Liver (tissue), 10 donors: ENCODE measurements at places on chromosomes 13 and 19. TPM values are rescaled to one million over a fixed set of nuclear protein-coding genes. Genes with fewer than 3 reads are reported as not detected.

The HOMER3 gene
- polyA plus RNA-seq: 0.18 TPM

The DKKL1 gene
- polyA plus RNA-seq: 0.16 TPM

The APOE gene
- polyA plus RNA-seq: 3,935 TPM

GRCh38 chr19:7923295-7924191, 2.4 kb downstream of the CTXN1 start:
- H3K27me3 ChIP-seq: no peaks in the 10 kb centered on the region
- H3K4me3 ChIP-seq: no peak overlapping the region
- peaks cover 21% of the 10 kb centered on the region for H3K4me1 ChIP-seq
- DNase-seq: no peak
- peaks cover 10% of the 10 kb centered on the region for H3K36me3 ChIP-seq
- no peak overlapping the region for H3K27ac ChIP-seq

DNA sequence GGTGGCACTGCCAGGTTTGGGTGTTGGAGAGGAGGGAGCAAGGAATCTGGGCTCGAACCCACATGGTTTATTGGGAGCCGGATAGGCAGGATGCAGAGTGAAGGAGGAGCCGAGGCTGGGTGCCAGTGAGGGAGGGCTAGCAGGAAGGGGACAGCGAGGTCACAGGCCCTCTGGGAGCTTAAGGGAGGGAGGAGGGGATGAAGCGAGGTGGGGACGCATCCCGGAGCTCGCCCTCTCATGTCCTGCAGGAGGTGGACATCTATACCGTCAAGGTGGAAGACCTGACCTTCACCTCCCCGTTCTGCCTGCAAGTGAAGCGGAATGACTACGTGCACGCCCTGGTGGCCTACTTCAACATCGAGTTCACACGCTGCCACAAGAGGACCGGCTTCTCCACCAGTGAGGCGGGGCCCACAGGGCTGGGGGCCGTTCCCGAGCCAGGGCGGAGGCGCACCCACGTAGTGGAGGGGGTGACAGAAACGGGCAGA, 3.5 kb upstream of the ADM5 start:
- H3K4me1 ChIP-seq: peaks cover 13% of the 10 kb centered on the region
- H3K27me3 ChIP-seq: no peaks in the 10 kb centered on the region

GRCh38 chr13:99053636-99054233, 75.9 kb upstream of the DOCK9 start:
- DNase-seq: peak; percentile 80
- H3K4me3 ChIP-seq: no peak overlapping the region
- no peak overlapping the region for H3K27ac ChIP-seq
- no peaks in the 10 kb centered on the region for H3K27me3 ChIP-seq

DNA sequence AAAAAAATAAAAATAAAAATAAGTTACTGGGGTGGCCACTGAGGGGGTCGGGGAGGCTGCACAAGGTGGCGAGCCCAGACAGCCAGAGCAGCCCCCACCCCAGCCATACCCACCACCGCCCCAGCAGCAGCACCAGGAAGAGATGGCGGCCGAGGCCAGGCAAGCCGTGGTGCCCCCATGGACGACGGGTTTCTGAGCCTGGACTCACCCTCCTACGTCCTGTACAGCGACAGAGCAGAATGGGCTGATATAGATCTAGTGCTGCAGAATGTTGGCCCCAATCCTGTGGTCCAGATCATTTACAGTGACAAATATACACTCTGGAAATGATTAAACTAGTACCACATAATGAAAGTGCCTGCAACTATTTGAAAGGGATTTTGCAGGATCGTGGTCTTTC, 71.6 kb upstream of the ZDHHC20 start:
- no peaks in the 10 kb centered on the region for H3K36me3 ChIP-seq
- no peak overlapping the region for H3K4me3 ChIP-seq
- DNase-seq: no peak
- no peak overlapping the region for H3K27ac ChIP-seq
- H3K27me3 ChIP-seq: no peaks in the 10 kb centered on the region

DNA sequence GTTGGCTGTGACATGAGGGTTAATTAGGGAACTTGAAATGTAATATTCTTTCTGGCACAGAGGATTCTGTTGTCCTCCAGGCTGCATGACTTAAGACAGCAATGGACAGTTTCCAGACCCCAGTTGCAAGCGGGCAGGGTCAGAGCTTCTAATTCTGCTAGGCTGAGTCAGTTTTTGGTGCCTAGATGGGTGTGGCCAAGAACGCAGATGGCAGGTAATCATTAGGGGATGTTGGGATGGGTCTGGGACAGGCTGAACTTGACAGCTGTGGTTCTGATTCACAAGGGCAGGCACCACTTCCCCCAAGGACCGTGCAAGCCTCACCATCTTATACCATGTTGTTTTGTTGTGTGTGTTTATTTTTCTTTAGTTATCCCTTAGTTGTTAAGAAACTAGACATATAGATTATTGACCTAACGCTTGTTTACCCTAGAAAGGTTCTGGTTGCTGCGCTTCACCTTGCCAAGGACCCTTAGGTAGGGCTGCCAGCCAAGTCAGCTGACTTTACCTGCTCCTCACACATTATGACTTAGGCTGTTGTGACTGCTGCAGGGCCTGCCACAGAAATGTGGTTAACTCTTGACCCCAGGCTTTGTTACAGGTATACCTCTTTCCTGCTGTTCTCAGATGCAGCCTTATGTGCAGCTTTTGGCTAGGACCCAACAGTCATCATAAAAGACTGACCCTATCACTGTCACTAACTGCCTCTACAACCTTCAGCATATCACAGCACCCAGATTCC, 117.7 kb upstream of the KLF12 start:
- H3K36me3 ChIP-seq: no peaks in the 10 kb centered on the region
- no peaks in the 10 kb centered on the region for H3K4me1 ChIP-seq
- no peak overlapping the region for H3K4me3 ChIP-seq
- no peaks in the 10 kb centered on the region for H3K27me3 ChIP-seq
- no peak overlapping the region for H3K27ac ChIP-seq
- no peak for DNase-seq
